Neuronal stem cell (in vitro differentiated cells): ENCODE measurements at places on chromosomes 6 and 20.

DNA sequence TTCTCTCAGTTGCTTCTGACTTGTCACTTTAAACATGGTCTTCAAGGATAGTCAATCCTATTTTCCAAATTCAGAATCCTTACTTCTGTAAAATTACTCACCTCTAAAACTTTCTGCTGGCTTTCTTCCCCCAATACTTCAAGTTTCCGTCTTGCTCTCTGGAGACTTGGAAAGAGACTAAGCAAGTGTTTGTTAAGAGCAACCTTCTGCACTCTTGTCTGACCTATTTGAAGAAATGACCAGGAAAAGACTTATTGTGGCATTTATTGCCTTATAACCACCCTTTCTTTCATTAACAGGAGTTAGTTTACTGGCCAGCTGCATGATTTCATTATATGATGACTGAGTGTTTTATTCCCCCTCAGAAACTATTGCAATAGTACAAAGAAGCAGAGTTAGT is 181.0 kb downstream of the TBC1D7 start:
- DNase-seq = no peak

- peak; percentile 56 for DNase-seq
These were observed at the start of gene PM20D2 for GRCh38 chr6:89145956-89146717. TSS of gene PM20D2 (plus strand) at chr6:89146055. CDS start at chr6:89146145, 90 bp downstream.

- DNase-seq = peak; percentile 42
These were observed 10.0 kb upstream of the POU3F2 start for GRCh38 chr6:98824162-98824901.

DNA sequence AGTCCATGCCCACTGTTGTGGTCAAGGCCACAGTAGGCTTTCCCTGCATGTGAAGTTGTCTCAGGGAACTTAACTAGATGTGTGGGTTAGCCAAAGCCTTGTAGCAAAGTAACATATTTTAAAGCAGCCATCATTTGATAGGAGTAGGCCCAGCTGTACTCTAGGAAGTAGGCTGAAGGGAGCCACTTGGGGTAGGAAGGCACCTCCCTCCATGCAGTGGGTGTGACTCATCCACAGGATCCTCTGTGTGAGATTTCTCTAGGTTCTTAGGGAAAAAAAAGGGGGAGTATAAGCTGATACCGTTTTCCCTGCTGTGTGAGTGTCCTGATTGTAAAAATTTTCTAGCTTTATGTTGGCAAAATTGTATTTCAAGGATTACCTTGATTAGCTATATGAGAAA is 44.7 kb downstream of the VAPB start:
- no peak for DNase-seq

- no peak for DNase-seq
These were observed 20.2 kb downstream of the SCML4 start for GRCh38 chr6:107803957-107804356.

GRCh38 chr6:55825402-55826051 is 49.9 kb downstream of the BMP5 start:
- peak; percentile 24 for DNase-seq

- no peak for DNase-seq
These were observed 8.7 kb upstream of the PDE7B start for GRCh38 chr6:135842618-135843392.

DNA sequence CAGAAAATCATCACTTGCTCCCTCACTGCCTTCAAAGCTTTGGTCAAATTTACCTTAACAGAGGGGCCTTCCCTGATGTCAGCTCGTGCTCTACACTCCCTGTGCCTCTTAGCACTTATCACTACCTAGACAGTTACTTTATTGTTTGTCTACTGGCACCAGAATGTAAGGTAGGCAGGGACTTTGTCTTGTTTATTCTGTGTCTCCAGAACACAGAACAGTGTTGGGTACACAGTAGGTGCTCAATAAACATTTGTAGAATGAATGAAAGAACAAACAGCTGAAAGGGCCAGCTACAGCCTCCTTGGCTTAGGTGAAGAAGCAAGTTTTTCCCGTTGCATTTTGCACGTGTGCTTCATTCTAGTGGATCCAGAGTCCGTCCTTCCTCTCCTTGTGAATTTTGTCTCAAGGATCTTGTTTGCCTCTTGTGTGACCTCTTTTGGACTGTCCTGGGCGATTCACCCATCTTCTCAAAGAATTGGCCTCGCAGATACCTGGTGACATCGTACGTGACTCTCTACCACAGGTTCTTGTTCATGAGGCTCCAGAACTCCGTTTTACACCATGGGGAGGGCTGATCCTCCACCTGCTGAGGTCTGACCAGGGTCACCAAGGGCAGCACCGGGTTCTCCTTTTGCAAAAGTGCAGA is 84.2 kb upstream of the ARMC2 start:
- no peak for DNase-seq

GRCh38 chr6:17666646-17667045 is 40.1 kb downstream of the NUP153 start:
- DNase-seq = no peak
